ENCODE measurements at places on chromosomes 1 and 21.

DNA sequence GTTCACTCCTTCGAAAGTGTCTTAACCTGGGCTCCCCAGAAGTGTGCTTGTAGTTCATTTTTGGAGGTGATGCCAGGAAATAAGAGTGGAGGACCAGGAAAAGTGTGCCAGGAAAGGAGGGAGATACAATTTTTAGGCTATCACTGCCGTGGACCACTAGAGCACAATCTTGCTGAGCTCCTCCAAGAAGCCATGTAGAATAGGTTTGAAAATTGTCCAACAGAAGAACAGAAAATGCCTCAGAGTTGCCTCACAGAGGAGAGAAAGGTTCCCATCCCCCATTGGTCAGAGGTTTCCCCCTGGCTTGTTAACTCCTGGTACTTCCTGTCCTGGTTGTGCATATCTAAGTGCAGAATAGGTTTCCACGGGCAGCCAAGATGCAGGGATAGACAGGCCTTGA is 41.6 kb downstream of the CATSPERE start:
- DNase-seq, result no peak

DNA sequence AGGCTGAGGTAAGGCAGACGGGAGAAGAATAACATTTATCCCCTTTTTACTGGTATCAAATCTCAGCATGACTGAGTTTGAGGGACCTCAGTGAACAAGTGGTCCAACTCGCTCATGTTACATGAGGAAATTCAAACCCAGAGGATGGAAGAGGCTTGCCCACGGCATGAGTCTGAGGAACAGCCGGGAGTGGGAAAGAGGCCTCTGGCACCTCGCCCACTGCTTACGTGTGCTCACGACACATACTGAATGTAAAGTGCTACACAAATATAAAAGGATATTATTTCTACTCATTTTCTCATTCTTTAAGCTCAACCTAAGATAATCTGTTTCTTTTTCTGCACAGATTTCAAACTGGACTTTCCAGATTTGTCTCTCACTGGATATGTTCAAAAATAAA is 14.7 kb downstream of the BEND5 start:
- DNase-seq, result no peak

GRCh38 chr1:1873186-1873585 is 17.7 kb downstream of the GNB1 start:
- DNase-seq, result no peak

GRCh38 chr1:219686171-219686570 is 73.3 kb upstream of the ZC3H11B start:
- no peak for DNase-seq

DNA sequence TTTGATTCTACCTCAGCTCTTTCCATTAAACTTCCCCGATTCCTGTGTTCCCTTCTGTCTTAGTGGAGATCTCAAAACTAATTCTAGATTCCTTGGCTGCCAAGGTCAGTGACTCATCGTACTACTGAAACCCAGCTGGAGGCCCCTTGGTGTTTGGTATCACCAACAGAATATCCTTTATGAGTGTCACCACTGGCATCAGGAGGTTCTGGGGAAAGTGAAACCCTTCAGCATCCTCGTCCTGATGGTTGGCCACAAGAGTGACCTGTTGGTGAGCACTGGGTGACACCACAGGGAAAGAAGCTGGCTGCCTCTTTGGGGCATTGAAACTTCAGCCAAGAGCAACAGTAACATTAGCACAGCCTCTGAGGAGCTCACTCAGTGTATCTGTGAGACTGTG is 9.6 kb downstream of the RAB42 start:
- DNase-seq, result no peak

GRCh38 chr1:37448691-37449417 is 25.5 kb upstream of the ZC3H12A start:
- DNase-seq, result no peak

GRCh38 chr21:34112316-34113033 is 39.1 kb downstream of the MRPS6 start:
- DNase-seq, result no peak

GRCh38 chr1:111406321-111406768 is 21.2 kb downstream of the OVGP1 start:
- no peak for DNase-seq

DNA sequence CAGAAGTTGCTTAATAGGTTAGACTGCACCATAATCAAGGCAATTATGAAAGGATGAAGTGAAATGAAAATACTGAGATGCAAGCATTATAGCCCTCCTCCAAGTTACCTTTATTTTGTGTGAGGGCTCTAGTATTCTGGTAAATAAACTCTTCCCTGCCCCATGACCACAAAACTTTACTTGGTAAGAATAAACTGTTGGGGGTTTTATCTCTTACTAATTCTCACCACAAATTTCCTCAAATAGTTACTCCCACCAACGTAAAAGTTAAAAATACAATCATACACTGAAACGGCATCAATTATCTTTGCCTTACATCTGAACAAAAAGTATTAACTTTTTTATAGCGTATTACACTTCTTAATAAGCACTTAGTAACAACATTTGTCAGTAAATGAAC is 29.5 kb downstream of the C21orf91 start:
- DNase-seq, result no peak
